Putamen (tissue), 1 donor: ENCODE measurements at places on chromosomes 3 and 15.

DNA sequence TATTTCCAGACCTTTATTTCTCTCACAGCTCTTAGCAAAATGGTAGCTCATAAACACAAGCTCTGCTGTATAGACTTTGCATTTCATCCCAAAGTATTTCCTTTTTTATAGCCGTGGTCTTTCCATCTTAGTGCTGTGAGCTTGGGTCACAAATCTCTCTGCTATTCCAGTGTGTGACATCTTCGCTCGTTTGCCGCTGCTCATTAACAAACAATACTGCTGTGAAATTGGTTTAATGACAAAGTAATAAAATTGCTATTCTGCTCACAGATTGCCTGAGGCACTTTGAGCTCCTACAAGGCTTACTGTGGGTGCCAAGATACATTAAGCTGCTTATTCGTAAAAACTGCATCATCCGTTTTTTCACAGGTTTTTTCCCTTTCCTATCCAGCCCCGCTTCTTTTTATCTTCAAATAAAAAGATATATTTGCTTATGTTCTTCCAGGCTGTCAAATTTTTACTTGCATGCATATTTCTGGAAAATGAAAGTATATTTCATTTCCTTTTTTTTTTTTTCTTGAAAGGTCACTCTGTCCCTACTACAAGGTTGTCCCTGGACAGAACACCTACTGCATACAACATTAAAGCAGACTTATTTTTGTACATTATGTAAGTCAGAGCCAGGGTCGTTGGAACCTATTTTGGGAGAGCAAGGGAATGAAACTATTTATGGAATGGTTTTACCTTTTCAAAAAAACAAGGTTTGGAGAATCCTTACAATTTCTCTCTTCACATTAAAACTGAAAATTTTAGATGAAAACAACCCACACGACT, 174.5 kb downstream of the MEIS2 start:
- DNase-seq = no peak

DNA sequence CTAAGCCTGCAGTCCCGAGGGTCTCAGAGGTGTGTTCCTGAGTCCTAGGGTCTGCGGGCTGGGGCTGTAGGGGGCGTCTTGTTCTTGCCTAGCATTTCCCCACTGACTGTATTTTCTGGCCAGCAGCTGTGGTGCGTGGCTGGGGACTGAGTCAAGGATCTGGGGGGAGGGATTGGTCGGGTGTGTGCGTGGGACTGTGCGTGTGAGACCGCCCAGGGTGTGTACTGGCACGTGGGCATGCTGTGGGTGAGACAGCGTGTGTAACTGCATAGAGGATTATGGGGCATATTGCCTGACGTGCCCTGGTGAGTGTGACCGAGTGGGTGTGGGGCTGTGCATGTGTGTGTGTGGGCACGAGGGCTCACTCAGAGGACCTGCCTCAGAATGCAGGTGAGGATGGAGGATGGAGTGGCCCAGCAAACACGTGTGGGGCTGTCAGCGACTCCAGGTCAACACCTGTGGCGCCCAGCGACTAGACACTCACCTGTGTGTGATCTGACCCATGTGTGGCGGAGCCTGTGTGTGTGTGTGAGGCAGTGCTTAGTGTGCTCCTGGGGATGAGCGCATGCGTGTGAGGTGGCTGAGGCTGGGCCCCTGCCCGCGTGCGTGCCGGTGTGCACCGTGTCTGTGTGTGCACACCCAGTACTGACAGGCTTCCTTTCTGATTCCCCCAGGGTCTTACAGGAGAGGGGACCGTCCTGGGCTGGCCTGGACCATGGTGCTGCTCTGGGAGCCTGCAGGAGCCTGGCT, 20.9 kb downstream of the FBLN2 start:
- no peak for DNase-seq

- no peak for DNase-seq
Measured at GRCh38 chr3:32392536-32393302, 1.1 kb downstream of the CMTM7 start.

DNA sequence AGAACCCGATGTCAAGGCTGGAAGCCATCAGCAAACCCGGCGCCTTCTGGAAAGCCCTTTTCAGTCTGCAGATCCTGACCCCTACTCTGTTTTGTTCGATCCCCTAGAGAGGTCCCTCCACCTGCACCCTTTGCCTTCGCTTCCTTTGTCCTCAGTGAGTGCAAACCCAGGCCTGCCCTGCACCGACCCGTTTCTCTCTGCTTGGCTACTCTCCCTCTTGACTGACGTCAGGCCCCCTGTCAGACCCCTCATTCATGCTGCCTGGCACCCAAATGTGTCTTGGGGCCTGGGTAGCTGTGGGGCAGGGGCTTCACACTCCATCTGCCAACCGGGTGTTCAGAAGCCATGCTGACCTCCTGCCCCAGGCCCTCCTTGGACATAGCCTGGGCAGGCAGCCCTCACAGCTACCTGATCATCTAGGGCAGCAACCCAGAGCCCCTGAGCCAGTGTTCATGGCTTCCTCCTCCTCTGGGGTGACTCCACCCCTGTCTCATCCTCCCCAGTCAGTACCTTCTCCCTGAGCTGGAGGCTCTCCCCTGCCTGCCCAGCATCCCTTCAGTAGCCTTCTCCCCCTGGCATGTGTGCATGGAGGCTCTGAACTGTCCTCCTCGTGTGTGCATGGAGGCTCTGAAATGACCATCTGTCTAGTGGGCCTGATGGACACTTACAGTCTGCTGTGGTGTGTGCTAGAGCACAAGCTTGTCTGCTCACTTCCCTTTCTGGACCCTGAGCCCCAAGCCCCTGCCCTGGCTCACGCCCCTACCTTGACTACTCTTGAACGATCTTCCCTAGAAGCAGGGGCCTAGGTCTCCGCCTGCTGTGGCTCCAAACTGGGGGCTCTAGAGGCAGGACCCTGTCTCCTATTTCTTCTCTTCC, 69.4 kb downstream of the EXOG start:
- DNase-seq = no peak

GRCh38 chr3:31979001-31979697, 1.9 kb downstream of the OSBPL10 start:
- peak; percentile 54 for DNase-seq

DNA sequence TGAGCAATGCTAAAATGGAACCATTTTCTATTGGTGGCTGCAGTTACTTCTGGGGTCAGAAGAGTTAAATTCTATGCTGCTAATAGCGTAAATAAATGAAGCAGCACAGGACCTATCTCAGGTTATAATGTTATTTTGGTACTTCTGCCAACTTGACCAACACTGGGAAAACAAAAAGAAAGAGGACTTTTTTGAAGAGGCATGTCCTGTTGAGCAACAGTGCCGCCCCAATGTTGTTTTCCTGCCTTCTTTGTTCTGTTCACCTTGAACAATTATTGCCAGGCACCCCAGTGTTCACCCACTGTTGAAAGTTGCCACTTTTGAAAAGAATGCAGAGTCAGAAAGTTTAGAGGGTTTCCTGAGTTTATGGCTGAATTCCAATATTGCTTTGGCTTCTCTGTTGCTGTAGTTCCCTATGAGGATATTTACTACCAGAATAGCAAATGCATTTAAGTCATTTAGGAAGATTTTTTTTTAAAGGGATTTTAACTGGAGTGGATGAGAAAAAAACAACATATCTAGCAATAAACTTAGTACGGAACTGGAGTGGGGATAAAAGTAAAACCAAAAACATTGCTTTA, 679.0 kb upstream of the DPPA4 start:
- DNase-seq = no peak

- DNase-seq = no peak
Measured at GRCh38 chr15:101003081-101003480, 83.9 kb downstream of the LRRK1 start.

GRCh38 chr3:56125358-56126005, 342.8 kb downstream of the ERC2 start:
- no peak for DNase-seq
